ENCODE measurements at places on chromosomes 5 and 9. TPM values are rescaled to one million over a fixed set of nuclear protein-coding genes. Genes with fewer than 3 reads are reported as not detected.

Gene PLEKHG4B
- 0.49 TPM for total RNA-seq

Gene ADRB2
- total RNA-seq, result 2.5 TPM

Gene SLC46A2
- total RNA-seq, result not detected

Gene LHX6
- total RNA-seq, result 1.4 TPM

Gene CDH12
- not detected for total RNA-seq

DNA sequence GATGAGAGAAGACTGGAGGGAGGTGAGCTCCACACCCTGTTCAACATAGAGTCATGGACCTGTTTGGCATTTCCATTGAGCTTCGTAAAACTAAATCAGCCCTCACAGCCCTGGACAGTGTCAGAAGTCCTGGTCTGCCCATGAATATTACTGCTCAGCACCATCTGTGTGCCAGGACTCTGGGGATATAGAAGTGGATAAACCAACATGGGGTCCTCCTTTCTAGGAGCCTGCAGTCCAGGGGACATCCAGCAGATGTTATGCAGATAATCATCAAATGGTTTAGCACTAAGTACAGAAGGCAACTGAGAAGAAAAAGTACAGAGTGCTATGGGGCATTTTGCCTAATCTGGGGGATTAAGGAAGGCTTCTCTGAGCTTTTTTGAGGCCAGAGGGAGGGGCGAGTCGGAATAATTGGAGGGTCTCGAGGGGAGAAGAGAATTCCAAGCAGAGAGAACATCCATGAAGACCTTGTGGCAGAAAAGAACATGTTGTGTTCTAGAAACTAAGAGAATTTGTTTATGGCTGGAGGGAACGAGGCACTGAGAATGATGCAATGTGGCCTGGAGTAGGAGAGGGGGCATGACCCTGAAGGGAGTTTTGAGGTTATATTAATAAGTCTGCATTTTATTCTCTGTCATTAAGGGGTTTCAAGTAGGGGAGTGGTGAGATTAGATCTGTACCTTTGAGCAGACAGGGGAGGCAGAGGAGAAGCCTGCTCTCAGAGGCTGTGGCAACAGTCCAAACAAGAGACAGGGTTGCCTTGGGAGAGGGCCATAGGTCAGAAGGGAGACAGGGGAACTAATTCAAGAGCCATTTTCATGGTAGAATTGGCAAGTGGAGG, 63.5 kb upstream of the SLC2A8 start:
- no peaks in the 10 kb centered on the region for H3K36me3 ChIP-seq
- DNase-seq, result no peak
- no peak overlapping the region for H3K4me3 ChIP-seq
- H3K27me3 ChIP-seq, result no peaks in the 10 kb centered on the region
- H3K27ac ChIP-seq, result peak overlapping the region; percentile 35

DNA sequence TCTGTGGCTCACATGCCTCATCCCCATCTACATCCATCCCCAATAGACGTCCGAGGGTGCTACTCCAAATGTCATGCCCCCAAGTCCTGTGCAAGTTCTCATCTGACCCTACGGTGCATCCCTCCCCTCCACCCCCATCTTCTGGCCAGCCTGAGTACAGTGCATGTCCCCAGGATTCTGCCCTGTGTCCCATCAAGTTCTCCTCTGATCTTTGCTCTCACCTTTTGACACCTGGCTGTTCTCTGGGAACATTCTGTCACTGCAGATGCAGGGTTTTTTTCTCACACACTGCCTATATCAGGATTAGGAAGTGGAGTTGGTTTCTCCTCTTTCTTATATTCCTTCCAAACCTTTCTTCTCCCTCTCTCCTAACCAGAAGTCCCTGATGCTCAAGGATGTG, 377.2 kb downstream of the GADD45G start:
- H3K36me3 ChIP-seq, result no peaks in the 10 kb centered on the region
- no peak for DNase-seq
- H3K27ac ChIP-seq, result no peak overlapping the region
- no peaks in the 10 kb centered on the region for H3K27me3 ChIP-seq

DNA sequence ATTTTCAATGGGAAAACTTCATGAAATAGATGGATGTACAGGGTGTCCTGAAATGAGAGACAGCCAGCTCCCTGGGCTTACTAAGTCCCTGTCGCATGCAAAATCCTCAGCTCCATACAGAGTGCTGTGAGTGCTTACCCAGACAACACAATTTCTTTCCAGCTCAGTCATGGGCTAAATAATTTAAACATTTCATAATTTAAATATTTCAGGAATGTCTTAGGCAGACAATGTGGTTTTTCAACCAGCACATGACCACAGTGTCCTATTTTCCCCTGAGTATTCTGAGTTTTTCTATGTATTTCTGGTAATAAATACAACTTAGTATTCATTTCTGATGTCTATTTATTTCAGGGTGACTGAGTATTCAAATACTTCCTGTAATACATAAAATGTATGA, 188.5 kb upstream of the SNX2 start:
- no peak for DNase-seq
- peaks cover 16% of the 10 kb centered on the region for H3K4me1 ChIP-seq
- no peak overlapping the region for H3K27ac ChIP-seq
- H3K4me3 ChIP-seq, result no peak overlapping the region
- H3K36me3 ChIP-seq, result no peaks in the 10 kb centered on the region

GRCh38 chr9:106911951-106912350, 49.0 kb downstream of the ZNF462 start:
- no peak for DNase-seq
- H3K4me1 ChIP-seq, result no peaks in the 10 kb centered on the region
- no peak overlapping the region for H3K27ac ChIP-seq
- H3K36me3 ChIP-seq, result no peaks in the 10 kb centered on the region
- H3K27me3 ChIP-seq, result no peaks in the 10 kb centered on the region
- no peak overlapping the region for H3K4me3 ChIP-seq

DNA sequence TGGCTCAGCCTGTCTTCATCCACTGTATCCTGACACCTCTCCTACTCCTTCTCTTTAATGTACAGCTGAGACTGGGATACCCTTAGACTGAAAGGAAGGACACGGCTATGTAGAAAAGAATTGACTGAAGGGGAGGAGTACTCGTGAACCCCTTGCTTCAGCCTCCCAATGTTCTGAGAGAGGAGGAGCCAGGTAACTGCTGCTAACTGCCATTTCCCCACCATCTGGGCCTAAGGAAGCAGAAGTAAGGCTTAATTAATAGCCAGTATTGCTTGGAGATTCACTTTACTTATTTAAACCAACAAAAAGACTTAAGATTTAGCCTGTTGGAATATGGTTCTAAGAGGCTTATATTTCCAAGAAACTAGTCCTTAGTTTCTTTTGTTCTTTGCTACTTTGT, 18.8 kb upstream of the RGS3 start:
- H3K27me3 ChIP-seq, result no peaks in the 10 kb centered on the region
- no peak for DNase-seq
- H3K27ac ChIP-seq, result no peak overlapping the region
- no peak overlapping the region for H3K4me3 ChIP-seq
- no peaks in the 10 kb centered on the region for H3K4me1 ChIP-seq

GRCh38 chr9:120040896-120041295, 539.1 kb downstream of the CDK5RAP2 start:
- H3K4me1 ChIP-seq, result no peaks in the 10 kb centered on the region
- H3K36me3 ChIP-seq, result no peaks in the 10 kb centered on the region
- H3K4me3 ChIP-seq, result no peak overlapping the region
- no peak for DNase-seq

GRCh38 chr9:80093695-80094094, 521.9 kb downstream of the TLE4 start:
- no peaks in the 10 kb centered on the region for H3K4me1 ChIP-seq
- H3K27ac ChIP-seq, result no peak overlapping the region
- DNase-seq, result no peak
- H3K36me3 ChIP-seq, result no peaks in the 10 kb centered on the region
- H3K4me3 ChIP-seq, result no peak overlapping the region
- no peaks in the 10 kb centered on the region for H3K27me3 ChIP-seq

DNA sequence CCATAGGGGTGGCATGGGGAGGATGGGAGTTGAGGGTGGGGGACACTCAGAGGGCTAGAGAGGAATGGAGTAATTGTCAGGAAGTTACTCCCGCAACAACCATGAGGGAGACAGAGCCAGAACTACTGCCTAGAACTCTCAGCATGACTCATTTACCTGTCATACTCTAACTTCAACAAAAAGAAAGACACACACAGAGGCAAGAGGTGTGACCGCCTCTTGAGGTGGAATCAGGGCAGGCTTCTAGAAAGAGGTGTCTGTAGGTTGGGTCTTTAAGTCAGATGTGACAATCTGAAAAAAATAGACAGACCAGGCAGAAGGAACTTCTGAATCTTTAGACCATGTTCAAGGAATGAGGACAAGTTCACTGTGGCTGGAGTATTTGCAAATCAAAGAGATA, 73.4 kb downstream of the GABBR2 start:
- no peak overlapping the region for H3K4me3 ChIP-seq
- no peaks in the 10 kb centered on the region for H3K36me3 ChIP-seq
- H3K4me1 ChIP-seq, result no peaks in the 10 kb centered on the region
- H3K27ac ChIP-seq, result no peak overlapping the region
- H3K27me3 ChIP-seq, result no peaks in the 10 kb centered on the region
- DNase-seq, result no peak

DNA sequence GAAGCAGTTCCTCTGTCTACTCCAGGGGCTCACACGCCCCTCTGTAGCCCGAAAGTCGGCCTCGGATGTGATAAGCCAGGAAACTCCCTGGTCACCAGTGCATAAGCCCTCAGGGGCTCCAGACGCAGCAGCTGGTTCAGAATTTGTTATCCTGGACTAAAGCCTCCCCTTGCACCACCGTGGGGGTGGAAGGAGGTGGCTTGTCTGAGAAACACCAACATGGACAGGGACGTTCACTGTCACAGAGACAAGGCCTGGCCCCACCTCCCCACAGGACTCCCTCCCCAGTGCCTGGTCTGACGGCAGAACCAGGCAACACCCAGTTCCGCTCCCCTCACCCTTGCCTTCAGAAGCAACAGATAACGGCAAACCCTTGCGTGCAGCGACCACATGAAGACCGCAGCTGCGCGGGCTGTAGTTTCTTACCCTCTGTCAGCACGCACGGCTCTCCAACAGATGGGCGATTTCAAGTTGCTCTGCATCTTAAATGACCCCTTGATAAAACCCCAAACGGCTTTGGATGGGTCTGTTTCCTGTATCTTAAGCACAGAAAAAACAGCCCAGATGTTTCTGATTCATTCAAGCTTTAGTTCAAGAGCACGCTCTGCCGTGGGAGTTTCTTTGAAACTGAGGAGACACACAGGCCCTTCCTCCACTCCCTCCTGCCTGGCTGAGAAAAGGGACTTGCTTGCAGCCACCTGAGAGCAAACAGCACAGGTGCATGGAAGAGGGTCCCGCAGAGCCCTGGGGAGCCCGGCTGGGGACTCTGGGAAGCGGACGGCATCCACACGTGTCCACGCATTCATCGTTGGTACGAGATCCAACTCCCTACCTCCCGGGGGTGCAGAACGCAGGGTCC, 44.7 kb upstream of the NKD2 start:
- no peaks in the 10 kb centered on the region for H3K36me3 ChIP-seq
- H3K27ac ChIP-seq, result peak overlapping the region; percentile 4
- H3K4me1 ChIP-seq, result peaks cover 8% of the 10 kb centered on the region

- H3K36me3 ChIP-seq, result no peaks in the 10 kb centered on the region
- H3K4me1 ChIP-seq, result no peaks in the 10 kb centered on the region
- DNase-seq, result no peak
- H3K27me3 ChIP-seq, result no peaks in the 10 kb centered on the region
- no peak overlapping the region for H3K27ac ChIP-seq
- no peak overlapping the region for H3K4me3 ChIP-seq
Measured at GRCh38 chr5:148515460-148515859, 131.7 kb downstream of the FBXO38 start.

- no peaks in the 10 kb centered on the region for H3K27me3 ChIP-seq
- peaks cover 42% of the 10 kb centered on the region for H3K36me3 ChIP-seq
- H3K4me3 ChIP-seq, result no peak overlapping the region
- H3K27ac ChIP-seq, result no peak overlapping the region
- no peak for DNase-seq
- H3K4me1 ChIP-seq, result peaks cover 2% of the 10 kb centered on the region
Measured at GRCh38 chr9:136377341-136378169, 4.1 kb upstream of the CARD9 start.

DNA sequence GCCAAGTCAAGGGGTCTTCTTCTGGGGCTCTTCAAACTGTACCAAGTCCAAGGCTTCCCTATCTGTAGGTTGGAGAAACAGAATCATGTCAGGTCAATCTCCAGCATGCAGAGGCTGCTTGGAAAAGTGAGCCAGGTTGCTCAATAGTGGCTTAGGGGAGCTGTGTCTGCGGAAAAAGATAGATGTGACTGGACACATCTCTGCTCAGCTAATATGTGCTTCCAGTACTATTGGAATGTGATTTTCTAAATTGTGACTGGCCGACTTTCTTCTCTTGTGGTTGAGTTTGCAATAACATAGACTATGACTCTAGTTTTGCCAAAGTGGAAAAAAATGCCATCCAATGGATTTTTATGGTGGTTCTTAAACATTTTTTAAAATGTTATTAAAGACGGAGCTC, 136.7 kb downstream of the BOD1 start:
- no peak for DNase-seq
- peak overlapping the region; percentile 92 for H3K27ac ChIP-seq
- no peak overlapping the region for H3K4me3 ChIP-seq
- no peaks in the 10 kb centered on the region for H3K36me3 ChIP-seq
- H3K4me1 ChIP-seq, result peaks cover 39% of the 10 kb centered on the region
- H3K27me3 ChIP-seq, result no peaks in the 10 kb centered on the region

- peak; percentile 65 for DNase-seq
- H3K36me3 ChIP-seq, result no peaks in the 10 kb centered on the region
- peak overlapping the region; percentile 48 for H3K4me3 ChIP-seq
- H3K4me1 ChIP-seq, result peaks cover 17% of the 10 kb centered on the region
Measured at GRCh38 chr9:21559402-21560280, 77.5 kb upstream of the IFNE start.

DNA sequence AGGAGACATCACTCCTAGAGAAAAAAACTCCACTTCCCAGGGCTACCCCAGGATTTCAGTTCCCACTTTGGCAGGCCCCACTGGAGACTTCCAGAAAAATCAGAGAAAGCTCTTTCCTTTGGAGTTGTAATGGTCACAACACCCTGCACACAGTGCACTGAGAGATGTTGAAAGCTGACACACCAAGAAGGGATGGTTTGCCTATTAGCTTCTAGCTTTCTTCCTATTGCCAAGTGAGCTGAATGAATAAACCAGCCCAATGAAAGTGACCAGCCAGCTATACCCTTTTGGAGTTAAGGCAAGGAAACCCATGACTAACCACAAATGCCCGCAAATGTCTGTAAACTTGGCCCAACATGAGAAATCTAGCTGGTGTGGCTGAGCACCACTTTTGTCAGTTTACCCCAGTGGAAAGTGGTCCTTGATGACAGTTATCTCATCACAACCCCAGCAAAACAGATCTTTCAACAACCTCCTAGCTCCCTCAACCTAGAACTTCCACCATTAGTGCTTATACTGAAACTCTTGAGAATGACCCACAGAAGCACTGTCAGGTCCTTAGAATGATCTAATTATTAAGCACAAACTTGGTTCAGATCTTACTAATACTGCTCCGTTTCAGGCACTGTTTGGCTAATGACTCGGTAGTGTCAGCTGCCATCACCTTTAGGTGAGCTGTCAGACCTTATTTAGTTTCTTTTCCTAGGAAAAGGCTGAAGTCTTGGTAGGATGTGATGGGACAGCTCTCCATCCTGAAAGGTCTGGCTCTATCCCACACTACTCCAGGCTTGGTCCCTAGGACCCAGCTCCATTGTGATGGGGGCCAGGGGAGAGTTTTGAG, 11.2 kb downstream of the IRF1 start:
- H3K27me3 ChIP-seq, result no peaks in the 10 kb centered on the region
- peak; percentile 26 for DNase-seq
- peak overlapping the region; percentile 10 for H3K27ac ChIP-seq
- H3K4me3 ChIP-seq, result no peak overlapping the region

GRCh38 chr5:97182571-97183099, 412 bp downstream of the RIOK2 start:
- peak overlapping the region; percentile 87 for H3K27ac ChIP-seq
- no peak for DNase-seq
- peaks cover 25% of the 10 kb centered on the region for H3K4me1 ChIP-seq
- peak overlapping the region; percentile 64 for H3K4me3 ChIP-seq

Measured in sigmoid colon (tissue), 7 donors.